ENCODE measurements at places on chromosomes 7 and 10. TPM values are rescaled to one million over a fixed set of nuclear protein-coding genes. Genes with fewer than 3 reads are reported as not detected.

The OR2A5 gene
- total RNA-seq: not detected

The SKIDA1 gene
- total RNA-seq: 2.7 TPM

The OR2A1 gene
- total RNA-seq: 0.25 TPM

- H3K4me3 ChIP-seq: peak overlapping the region; percentile 75
- peak overlapping the region; percentile 89 for H3K27ac ChIP-seq
- no peaks in the 10 kb centered on the region for H3K27me3 ChIP-seq
- DNase-seq: peak; percentile 87
- peaks cover 46% of the 10 kb centered on the region for H3K4me1 ChIP-seq
Observed at GRCh38 chr10:7407368-7408290, 3.2 kb downstream of the SFMBT2 start.

DNA sequence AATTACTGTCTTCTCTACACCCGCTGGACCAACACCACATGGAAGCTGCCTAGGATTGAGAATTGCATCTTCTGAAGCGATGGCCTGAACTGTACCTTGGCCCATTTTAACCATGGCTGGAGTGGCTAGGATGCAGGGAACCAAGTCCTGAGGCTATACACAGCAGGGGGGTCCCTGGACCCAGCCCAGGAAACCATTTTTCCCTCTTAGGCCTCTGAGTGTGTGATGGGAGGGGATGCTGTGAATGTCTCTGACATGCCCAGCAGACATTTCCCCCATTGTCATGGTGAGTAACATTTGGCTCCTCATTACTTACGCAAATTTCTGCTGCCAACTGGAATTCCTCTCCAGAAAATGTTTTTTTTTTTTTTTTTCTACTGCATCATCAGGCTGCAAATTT lies 822.7 kb downstream of the PCDH15 start:
- no peak overlapping the region for H3K4me3 ChIP-seq
- no peaks in the 10 kb centered on the region for H3K36me3 ChIP-seq
- no peak for DNase-seq

- no peaks in the 10 kb centered on the region for H3K27me3 ChIP-seq
- H3K27ac ChIP-seq: no peak overlapping the region
- no peaks in the 10 kb centered on the region for H3K4me1 ChIP-seq
- H3K36me3 ChIP-seq: no peaks in the 10 kb centered on the region
- H3K4me3 ChIP-seq: no peak overlapping the region
- no peak for DNase-seq
Observed at GRCh38 chr7:115672024-115672423, 358.5 kb downstream of the TFEC start.

- no peaks in the 10 kb centered on the region for H3K27me3 ChIP-seq
- no peak overlapping the region for H3K4me3 ChIP-seq
- H3K4me1 ChIP-seq: no peaks in the 10 kb centered on the region
- H3K27ac ChIP-seq: no peak overlapping the region
- no peak for DNase-seq
Observed at GRCh38 chr7:112744818-112745217, 45.4 kb downstream of the TMEM168 start.

DNA sequence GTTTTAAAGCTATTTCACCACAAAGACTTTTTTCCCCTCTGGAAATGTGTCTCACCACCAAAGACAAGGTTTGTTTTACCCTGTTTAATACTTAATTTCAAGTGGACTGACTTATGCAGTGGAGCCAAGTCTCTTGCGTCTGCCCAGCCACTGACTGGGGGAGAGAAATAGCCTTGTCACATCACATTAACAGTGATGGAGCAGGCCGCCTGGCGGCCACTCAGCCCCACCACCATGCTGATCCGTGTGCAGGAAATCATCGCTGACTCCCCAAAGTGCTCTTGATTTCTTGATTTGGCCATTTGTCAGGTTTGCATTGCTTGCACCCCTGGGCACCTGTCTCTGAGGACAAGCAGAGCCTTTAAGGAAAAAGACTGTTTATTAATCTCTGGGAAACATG lies 334.1 kb downstream of the GLRX3 start:
- DNase-seq: peak; percentile 52
- no peaks in the 10 kb centered on the region for H3K27me3 ChIP-seq
- H3K27ac ChIP-seq: no peak overlapping the region
- no peak overlapping the region for H3K4me3 ChIP-seq

GRCh38 chr7:12573885-12574284 lies 3.4 kb downstream of the SCIN start:
- no peak for DNase-seq
- H3K27ac ChIP-seq: no peak overlapping the region
- peaks cover 16% of the 10 kb centered on the region for H3K4me1 ChIP-seq

DNA sequence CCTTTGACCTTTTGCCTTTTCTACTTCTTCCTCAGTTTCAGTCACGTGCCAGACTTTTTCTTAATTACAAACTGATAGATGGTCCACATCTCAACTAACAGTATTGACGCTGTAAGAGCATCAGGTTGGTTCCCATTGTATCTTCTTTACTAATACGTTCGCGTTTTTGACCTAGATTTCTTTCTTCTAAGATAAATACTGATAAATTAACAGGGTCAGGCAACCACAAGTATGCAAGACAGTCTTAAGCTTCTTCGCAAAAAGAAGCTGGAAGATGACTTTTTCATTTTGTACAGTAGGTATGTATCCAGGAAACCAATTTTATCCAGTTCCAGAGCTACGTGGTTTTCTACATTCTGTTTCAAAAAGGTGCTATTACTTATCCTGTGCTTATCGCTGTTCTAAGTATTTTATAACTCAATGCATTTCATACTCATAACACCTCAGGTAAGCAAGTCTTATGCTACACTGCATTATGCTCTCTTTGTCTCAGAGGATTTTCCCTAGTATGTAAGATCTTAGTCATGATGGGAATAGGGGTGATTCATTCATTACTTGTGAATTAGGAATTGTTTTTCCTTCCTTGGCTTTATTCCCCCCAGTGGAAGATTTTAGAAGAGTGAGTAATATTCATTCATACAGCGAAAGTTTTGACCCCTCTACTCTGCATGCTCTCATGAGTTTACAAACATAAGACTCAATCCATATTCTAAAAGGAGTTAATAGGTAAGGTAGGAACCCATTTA lies 955 bp downstream of the DUS4L start:
- no peaks in the 10 kb centered on the region for H3K27me3 ChIP-seq
- H3K27ac ChIP-seq: peak overlapping the region; percentile 97
- peak overlapping the region; percentile 84 for H3K4me3 ChIP-seq
- DNase-seq: no peak
- no peaks in the 10 kb centered on the region for H3K36me3 ChIP-seq
- peaks cover 47% of the 10 kb centered on the region for H3K4me1 ChIP-seq

- no peaks in the 10 kb centered on the region for H3K27me3 ChIP-seq
- DNase-seq: no peak
- no peaks in the 10 kb centered on the region for H3K4me1 ChIP-seq
- no peak overlapping the region for H3K27ac ChIP-seq
Observed at GRCh38 chr7:56538541-56539429, 422.6 kb upstream of the NUPR2 start.

GRCh38 chr10:3828404-3829155 lies 43.6 kb upstream of the KLF6 start:
- no peak for DNase-seq
- H3K36me3 ChIP-seq: no peaks in the 10 kb centered on the region
- peak overlapping the region; percentile 87 for H3K27ac ChIP-seq

- DNase-seq: no peak
- no peak overlapping the region for H3K4me3 ChIP-seq
- no peaks in the 10 kb centered on the region for H3K36me3 ChIP-seq
- H3K27me3 ChIP-seq: no peaks in the 10 kb centered on the region
- no peaks in the 10 kb centered on the region for H3K4me1 ChIP-seq
- H3K27ac ChIP-seq: no peak overlapping the region
Observed at GRCh38 chr10:88019753-88020152, 156.3 kb downstream of the PTEN start.

GRCh38 chr10:17585016-17585415 lies 32.2 kb downstream of the HACD1 start:
- H3K36me3 ChIP-seq: no peaks in the 10 kb centered on the region
- H3K27me3 ChIP-seq: no peaks in the 10 kb centered on the region

DNA sequence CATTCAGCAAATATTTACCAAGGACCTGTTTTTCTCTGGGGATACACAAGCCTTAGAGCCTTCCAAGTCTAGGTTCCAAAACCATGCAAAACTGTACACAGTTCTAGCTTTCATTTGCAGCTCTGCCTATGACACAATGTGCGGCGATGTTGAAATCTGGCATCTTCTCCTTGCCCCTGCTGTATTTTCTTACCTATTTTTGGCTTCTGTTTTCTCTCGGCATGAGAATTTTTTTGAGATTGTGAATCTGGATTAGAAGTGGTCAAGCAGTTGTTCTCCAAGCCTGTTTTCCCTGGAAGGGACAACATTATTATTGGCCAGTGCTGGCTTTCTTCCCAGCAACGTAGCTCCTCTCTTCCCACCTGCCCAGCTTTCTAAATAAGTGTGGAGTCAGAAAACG lies 176.3 kb downstream of the CREB5 start:
- no peak overlapping the region for H3K27ac ChIP-seq
- H3K4me3 ChIP-seq: no peak overlapping the region
- H3K27me3 ChIP-seq: no peaks in the 10 kb centered on the region
- no peaks in the 10 kb centered on the region for H3K36me3 ChIP-seq

GRCh38 chr7:90266808-90267207 lies 21.8 kb downstream of the CFAP69 start:
- no peaks in the 10 kb centered on the region for H3K27me3 ChIP-seq
- no peak overlapping the region for H3K4me3 ChIP-seq
- H3K27ac ChIP-seq: no peak overlapping the region
- no peak for DNase-seq

DNA sequence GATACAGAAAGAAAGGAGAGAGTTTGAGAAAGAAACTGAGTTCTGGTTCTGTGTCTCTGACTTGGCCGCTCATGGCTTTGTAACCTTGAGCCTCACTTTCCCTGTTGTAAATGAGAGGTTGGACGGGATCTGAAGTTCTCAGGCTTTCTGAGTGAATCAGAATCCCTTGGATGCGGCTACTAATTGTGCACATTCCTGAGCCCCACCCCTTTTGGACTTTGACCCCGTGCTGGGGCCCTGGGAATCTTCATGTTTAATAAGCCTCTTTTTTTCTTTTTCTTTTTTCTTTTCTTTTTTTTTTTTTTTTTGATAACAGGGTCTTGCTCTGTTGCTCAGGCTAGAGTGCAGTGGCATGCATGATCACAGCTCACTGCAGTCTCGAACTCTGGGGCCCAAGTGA lies 26.9 kb downstream of the SLC25A28 start:
- H3K4me1 ChIP-seq: no peaks in the 10 kb centered on the region
- H3K4me3 ChIP-seq: no peak overlapping the region
- H3K36me3 ChIP-seq: no peaks in the 10 kb centered on the region
- H3K27ac ChIP-seq: no peak overlapping the region
- no peaks in the 10 kb centered on the region for H3K27me3 ChIP-seq

DNA sequence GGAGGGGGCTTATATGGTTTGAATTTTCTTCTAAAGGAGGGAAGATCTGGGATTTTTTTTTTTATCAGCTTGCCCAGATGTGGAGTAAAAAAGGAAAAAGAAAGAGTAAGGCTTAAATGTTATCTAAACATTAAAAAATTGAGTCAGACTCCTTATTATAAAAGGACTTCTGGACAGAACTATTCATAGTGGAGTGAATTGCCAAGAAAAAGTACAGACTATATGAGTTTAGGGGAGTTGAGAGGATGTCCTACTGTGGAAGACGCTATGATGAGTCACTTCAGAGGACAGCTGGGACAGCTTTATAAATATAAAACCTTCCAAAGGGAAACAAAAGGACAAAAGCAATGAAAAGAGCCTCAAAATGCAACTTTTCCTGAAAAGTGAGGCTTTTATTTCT lies 73.0 kb downstream of the TFPI2 start:
- H3K36me3 ChIP-seq: no peaks in the 10 kb centered on the region
- no peaks in the 10 kb centered on the region for H3K4me1 ChIP-seq
- no peaks in the 10 kb centered on the region for H3K27me3 ChIP-seq
- no peak overlapping the region for H3K27ac ChIP-seq

Data from vagina (tissue), 2 donors.